NCI-H2171 (cell line): ENCODE measurements at places on chromosomes 12 and 14.

DNA sequence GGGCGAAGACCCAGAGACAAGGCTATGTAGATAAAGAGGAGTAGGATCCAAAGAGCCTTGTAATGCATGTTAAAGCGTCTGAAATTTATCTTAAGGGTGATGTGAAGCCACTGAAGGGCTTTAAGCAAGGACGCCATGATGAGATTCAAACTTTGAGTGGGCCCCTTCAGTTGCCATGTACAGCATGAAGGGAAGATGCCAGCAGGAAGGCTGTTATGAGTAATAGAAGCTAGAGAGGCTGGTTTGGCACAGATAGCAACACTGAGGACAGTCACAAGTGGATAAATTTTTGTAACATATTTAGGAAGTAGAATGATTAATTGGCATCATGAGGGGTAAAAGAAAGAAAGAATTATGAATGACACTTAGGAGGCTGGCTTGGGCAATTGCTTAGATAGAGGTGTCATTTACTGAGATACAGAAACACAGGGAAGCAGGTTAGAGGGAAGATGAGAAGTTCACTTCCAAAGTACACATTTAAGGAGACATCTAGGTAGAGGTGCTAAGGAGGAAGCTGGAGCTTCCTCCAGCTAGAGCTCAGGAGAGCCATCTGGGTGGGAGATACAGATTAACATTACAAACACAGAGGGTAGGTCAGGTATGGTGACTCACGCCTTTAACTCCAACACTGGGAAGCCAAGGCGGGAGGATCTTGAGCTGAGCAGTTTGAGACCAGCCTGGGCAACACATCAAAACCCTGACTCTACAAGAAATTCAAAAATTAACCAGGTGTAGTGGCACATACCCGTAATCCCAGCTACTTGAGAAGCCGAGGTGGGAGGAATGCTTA is 13.7 kb downstream of the ATG2B start:
- no peak for DNase-seq

GRCh38 chr12:107223821-107224220 is 130.5 kb upstream of the CRY1 start:
- peak; percentile 85 for DNase-seq

DNA sequence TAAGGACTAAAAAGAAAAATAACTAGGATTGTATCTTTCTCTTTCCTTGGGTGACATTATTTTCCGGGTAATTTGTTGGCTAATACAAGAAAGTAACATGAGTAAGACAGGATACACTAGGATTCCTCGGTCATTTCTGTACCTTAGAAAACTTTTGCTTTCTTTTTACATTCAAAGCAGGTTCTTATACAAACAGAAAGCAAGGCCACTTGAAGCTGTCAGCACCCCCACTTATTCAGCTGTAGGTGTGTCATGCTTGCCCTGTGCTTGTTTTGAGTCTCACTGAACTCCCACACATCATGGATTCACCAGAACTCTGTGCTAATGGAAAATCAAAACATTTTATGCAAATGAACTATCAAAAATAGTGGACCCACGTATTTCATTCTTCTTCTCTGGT is 266.8 kb upstream of the CLEC14A start:
- DNase-seq, result no peak

DNA sequence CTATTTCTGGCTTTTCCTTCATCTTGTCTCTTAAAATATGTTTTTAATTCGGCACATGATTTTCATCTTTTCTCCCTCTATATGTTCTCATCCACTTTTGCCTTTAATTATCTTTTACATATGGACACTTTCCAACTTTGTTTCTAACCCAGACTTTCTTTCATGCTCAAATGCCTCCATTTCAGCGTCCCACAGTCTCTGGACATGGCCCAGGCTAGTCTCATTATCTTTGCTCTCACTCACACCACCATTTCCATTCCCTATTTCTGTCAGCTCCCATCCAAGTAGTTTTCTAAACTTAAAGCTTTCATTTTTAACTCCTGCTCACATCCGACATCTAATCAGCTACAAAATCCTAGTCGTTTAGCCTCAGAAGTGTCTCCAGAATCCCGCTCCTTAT is 14.8 kb downstream of the GTF2H3 start:
- no peak for DNase-seq

GRCh38 chr12:124289634-124290600 is 5.0 kb upstream of the RFLNA start:
- no peak for DNase-seq

DNA sequence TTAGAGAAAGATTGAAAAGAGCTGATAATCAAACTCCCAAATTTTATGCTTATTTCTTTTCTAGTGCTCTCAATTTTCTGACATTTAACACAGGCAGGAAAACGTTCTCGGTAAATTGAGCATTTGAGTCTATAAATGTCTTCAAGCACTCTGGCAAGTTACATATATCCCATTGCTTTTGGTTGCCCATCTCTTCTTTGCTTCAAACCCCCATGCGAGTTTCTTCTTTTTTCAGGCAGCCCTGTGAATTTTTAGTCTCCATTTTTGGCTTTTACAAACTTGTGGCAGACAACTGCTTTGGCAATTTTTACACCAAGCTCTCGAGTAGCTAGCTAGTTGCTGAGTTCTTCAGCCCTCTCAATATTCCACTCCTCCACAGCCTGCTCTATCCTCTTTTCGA is 8.7 kb upstream of the TMEM63C start:
- DNase-seq, result no peak

DNA sequence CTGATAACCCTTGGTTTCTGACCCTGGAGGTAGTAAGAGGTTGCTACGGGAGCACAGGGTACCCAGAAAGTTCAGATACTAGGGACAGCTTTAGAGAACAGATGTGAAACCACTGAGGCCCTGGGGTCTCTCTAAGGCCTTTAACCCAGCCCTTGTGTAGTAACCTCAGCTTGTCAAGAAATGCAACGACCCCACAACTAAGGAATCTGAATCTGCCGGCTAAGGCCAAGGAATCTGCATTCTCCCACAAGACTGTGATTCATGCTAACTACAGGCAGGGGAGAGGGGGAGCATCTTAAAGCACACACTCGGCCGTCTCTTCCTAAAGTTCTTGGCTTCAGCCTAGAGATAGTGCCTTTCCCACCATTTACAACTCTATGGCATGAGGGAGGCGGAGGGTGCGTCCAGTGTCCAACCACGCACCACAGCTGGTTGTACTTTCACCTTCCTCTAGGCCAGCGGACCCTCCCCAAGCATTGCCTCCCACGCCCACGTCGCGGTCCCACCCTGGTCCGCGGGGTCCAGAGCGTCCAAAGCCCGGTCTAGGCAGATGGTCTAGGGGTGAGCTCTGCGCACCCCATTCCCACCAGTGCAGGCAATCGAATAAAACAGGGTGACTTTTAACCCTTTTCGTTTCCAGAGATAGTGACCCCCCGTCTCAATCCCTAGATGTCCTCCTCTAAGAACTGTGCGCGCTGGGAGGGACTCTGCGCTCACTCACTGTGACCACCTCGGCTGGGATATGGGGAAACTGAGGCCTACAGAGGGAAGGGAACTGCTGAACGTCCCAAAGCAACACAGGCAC is 735 bp upstream of the VASH1 start:
- no peak for DNase-seq

GRCh38 chr14:104126753-104127152 is 11.6 kb upstream of the KIF26A start:
- DNase-seq, result no peak

DNA sequence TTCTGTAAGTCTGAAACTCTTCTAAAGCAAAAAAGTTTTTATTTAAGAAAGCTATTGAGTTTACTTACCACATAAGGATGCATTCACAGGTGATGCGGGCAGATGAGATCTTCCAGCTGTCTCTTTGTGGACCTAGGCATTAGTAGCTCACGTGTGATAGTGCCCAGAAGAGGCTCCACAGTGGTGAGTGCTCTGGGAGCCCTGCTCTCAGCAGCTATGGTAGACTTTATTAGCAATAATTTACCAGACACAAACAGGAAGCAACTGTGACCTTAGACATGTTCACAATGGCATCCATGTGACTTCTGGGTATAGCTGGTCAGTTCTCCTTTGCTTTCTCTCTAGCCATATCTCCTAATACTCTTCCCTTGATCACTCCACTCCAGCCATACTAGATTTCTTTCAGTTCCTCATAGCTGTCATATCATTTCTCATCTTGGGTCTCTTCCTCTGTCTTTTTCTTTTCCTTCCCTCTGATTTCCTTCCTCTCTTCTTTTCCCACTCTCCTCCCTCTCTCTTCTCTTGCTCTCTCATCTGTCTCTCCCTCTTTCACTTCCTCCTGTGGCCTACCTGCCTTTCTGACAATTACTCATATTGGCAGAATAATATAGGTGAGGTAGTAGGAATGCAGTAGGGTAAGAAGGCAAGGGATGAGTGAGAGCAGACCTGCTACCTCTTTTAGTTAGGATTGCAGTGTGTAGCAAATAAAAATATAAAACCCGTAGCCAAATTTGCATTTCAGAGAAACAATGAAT is 75.2 kb upstream of the SCAF11 start:
- DNase-seq, result no peak

DNA sequence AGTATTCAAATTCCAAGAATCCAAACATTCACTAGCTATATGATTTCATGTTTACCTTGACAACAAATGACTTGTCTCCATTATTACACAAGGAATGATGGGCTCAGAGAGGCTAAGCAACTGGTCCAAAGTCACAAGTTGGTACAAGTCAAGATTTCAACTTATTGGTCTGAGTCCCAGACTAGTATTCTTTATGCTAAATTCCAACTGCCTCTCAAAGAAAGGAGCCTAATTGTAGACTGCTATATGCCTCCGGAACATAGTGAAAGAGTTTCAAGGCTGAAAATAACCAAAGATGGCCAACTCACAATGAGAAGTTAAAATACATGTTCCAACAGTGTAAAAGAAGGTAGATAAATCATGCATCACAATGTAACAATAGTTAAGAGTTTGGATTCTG is 7.5 kb downstream of the BTG1 start:
- DNase-seq, result no peak

GRCh38 chr12:2977776-2978175 is 18.6 kb downstream of the TEAD4 start:
- no peak for DNase-seq

- no peak for DNase-seq
These were observed 18.3 kb upstream of the WIF1 start for GRCh38 chr12:65139389-65139788.

DNA sequence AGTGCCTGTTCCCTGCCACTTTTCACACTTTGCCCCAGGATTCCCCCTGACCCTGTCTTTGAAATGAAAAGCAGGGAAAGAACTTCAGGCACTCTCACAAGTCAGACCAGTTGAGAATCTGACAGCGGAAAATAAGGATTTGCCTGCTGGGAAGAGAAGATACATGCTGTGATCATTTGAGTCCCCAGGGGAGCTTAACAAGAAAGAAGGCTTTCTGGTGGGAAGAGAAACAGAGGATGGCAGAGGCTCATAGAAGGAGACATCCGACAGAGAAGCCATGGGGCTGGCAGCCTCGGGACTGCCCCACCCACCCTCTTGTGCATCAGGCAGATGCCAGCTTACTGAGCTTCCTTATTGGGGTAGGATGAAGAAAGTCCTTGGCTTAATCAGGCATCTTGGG is 11.9 kb downstream of the TTC9 start:
- DNase-seq, result no peak

DNA sequence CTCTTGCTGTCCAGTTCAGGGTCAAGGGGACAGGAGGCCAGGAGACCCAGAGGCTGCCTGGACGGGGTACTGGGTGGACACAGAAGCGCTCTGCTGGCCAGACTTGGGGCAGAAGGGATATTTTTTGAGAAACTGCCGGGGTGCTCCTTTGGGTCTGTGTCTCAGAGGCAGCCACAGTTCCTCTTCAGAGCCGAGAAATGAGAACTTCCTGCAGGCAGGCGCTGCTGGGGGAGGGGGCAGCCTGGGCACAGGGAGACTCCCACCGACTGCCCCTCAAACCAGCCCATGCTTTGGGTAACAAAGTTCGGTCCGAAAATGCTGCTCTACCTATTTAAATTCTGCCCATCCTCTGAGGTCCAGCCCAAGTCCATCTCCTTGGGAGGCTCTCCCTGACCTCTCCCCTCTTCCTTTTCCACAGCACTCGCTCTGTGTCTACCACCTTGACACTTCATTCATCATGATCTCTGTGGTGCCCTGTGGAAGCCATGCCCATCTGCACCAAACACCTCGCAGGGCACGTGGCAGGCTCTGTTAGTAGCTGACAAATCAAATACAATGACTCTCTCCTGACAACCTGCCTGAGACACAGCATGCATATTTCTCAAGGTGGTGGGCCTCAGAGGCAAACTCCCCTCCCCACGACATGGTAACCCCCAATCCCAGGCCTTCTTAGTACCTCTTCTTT is 16.4 kb downstream of the HDAC7 start:
- no peak for DNase-seq

- no peak for DNase-seq
These were observed 21.1 kb downstream of the BEGAIN start for GRCh38 chr14:100566119-100566518.

GRCh38 chr14:68950111-68950510 is 29.0 kb downstream of the ACTN1 start:
- no peak for DNase-seq

DNA sequence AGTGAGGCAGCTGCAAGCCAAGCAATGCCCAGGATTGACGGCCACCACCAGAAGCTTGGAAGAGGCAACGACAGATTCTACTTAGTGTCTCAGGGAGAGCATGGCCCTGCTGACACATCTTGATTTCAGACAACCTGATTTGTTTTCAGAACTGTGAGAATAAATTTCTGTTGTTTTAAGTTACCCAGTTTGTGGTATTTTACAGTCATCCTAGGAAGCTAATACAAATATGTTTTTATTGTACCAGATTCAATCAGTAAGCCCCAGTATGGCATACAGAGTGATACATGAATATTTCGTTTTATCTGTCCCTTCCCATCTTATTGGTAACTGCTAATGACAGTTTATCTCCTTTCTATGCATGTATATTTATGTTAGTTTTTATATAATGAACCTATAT is 62.3 kb downstream of the SAMD4A start:
- no peak for DNase-seq

DNA sequence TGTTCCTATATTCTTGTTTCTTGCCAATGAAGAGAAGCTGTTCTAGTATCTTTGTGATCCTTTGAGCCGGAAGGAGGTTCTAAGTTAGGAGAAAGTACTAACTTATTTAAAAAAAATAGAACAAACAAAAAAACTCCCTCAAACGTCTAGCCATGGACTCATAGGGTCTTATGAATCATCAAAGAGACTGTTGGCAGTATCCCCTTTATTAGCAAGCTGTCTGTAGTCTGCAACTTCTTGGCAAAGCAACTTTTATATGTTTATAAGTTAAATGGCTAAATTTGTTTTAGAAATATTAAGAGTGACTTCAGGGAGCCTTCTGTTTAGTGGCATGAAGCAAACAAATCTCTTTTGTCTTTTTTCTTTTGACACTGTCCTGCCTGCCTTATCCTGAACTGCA is 291.9 kb downstream of the FUT8 start:
- no peak for DNase-seq

GRCh38 chr14:67941456-67942018 is 122.0 kb downstream of the RAD51B start:
- DNase-seq, result no peak

- no peak for DNase-seq
These were observed 1176.1 kb downstream of the LRFN5 start for GRCh38 chr14:42782754-42783153.

GRCh38 chr14:68210729-68211299 is 391.2 kb downstream of the RAD51B start:
- no peak for DNase-seq
